Activated CD4-positive, alpha-beta T cell treated with anti-CD3 and anti-CD28 coated beads, Interleukin-2, amount 50 U/mL, for 48 hours (primary cell): ENCODE measurements at places on chromosomes 12 and 14.
A peak's percentile ranks its signal among the peaks of the same experiment; 100 is the strongest.

- no peak for DNase-seq
Observed at GRCh38 chr12:47705229-47705565, 633 bp downstream of the RPAP3 start.

GRCh38 chr14:105944632-105945610 is 418.5 kb downstream of the TMEM121 start:
- DNase-seq: peak; percentile 90

DNA sequence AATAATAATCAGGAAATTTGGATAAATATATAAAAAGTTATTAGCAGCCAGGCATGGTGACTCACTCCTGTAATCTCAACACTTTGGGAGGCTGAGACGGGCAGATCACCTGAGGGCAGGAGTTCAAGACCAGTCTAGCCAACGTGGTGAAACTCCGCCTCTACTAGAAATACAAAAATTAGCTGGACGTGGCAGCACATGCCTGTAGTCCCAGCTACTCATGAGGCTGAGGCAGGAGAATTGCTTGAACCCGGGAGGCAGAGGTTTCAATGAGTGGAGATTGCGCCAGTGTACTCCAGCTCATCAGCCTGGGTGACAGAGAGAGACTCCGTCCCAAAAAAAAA is 64.5 kb downstream of the SYT1 start:
- no peak for DNase-seq

DNA sequence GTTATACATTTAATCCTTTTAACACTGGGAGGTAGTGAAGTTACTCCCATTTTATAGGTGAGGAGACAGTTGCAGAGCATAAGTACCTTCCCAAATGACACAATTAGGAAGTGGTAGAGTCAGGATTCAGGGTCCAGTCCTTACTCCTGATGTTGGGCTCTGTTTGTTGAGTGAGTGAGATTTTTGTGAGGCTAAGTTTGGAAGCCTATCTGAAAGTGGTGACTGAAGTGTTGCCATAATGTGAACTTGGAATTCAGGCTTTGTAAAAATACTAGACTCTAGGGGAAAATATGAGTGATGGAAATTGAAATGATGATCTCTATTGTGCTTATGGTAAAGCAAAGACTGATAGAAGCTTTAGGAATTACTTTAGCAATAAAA is 2.2 kb downstream of the NUDT4 start:
- no peak for DNase-seq

DNA sequence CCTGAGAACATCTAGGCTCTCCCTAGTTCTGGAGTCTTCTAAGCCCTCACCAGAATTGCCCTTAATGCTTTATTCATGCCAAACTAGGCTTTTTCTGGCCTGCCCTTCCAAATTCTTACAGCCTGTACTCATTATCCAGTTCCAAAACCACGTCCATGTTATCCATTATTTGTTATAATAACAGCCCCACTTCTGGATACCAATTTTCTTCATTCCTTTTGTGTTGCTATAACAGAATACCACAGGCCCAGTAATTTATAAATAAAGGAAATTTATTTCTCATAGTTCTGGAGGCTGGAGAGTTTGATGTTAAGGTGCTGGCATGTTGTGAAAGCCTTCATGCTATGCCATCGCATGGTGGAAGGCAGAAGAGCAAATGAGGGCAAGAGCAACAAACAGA is 68.0 kb upstream of the AMIGO2 start:
- DNase-seq: no peak

- no peak for DNase-seq
Observed at GRCh38 chr12:13784504-13784903, 196.9 kb downstream of the GRIN2B start.

DNA sequence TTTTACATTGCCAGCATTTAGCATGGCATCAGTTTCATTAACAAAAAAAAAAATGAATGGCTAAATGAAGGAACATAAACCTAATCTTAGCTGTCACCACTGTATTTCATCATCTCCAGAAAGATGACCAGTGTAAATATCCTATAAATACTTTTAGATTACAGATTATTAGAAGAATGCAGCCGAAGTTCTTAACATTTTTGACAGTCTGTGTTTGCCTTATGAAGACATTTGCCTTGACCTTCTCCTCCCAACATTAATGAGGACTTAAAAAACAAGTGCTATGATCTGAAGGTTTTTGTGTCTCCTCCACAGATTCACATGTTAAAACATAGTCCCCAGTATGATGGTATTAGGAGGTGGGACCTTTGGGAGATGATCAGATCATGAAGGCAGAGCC is 253.0 kb downstream of the SNAPC1 start:
- no peak for DNase-seq

DNA sequence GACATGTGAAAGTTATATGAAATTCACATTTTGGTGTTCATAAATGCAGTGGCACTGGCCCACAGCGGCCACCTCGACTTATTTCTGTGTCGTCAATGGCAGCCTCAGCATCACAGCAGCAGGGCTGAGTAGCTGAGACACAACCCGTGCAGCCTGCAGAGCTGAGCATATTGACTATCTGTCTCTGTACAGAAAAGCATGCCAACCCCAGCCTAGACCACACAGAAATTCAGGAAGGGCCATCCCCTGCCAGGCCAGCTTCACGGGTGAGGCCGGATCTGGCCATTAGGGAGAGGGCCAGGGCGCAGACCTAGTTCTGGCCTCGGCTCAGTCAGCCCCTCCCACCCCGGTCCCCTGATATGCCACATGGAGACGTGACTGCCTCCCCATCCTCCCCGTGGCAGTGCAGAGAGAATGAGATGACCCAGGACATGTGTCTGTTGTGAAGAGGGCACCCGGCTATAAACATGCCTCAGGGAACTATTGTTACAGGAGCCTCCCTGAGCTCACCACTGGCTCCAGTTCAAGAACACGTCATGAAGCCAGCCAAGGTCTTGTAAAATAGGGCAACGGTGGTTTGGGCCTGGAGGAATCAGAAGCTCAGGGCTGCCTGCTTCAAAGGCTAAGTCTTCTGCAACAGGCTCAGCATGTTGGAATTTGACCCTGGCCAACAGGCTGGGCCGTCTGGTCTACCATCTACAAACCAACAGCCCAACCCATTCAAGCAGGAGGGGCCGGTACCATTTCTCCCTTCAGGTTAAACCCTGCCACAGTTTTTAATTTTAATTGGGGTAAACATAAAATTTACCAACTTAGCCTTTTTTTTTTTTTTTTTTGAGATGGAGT is 25.5 kb downstream of the SCARB1 start:
- DNase-seq: no peak

GRCh38 chr12:47781479-47782371 is 8.7 kb downstream of the SLC48A1 start:
- no peak for DNase-seq

- DNase-seq: no peak
Observed at GRCh38 chr12:93581370-93581769, 8.9 kb downstream of the SOCS2 start.

DNA sequence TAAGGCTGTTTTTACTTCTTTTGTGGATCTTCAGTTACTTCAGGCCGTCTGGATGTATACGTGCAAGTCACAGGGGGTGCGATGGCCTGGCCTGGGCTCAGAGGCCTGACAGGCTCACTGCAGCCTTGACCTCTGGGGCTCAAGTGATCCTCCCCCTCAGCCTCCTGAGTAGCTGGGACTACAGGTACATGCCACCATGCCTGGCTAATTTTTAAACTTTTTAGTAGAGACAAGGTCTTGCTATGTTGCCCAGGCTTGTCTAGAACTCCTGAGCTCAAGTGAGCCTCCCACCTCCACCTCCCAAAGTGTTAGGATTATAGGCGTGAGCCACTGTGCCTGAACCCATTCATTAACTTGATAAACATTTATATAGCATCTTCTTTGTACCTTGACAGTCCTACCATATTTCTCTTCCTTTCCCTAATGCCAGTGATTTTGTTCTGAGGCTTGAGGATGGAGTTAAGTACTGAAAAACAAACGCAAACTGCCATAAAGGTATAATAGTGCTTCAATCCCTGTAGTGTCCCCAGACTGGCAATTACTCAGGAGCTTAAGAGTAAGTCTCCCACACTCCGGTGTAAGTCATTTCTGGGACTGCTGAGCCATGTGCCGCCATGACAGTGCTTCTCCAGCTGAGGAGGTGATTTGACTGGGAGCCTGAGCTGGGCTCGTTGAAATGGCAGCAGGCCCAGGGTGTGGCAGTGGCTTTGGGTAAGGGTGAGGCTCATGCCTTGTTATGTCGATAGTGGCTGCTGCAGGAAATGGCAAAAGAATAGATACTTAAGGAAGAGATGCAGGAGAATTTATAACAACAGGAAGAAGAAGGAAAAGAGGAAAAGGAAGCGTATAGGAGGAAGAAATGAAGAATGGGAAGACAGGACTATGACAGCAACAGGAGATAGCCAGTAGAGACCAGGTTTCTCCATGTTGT is 43.7 kb upstream of the HECTD1 start:
- no peak for DNase-seq

- no peak for DNase-seq
Observed at GRCh38 chr12:98574110-98574509, 19.4 kb upstream of the SLC25A3 start.

DNA sequence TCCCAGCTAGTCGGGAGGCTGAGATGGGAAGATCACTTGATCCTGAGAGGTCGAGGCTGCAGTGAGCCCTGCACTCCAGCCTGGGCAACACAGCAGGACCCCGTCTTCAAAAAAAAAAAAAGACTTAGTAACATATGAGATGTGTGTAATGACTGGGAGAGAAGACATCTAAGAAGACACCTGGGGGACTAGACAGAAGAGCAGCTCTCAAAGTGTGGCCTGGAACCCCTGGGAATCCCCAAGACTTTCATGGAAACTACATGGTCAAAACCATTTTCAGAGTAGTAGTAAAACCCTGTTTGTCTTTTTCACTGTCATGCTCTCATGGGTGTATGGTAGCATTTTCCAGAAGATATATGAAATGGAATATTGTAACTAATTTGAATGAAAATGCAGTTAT is 45.3 kb downstream of the R3HDM2 start:
- DNase-seq: no peak

- DNase-seq: no peak
Observed at GRCh38 chr12:92717202-92717601, 14.4 kb downstream of the PLEKHG7 start.

DNA sequence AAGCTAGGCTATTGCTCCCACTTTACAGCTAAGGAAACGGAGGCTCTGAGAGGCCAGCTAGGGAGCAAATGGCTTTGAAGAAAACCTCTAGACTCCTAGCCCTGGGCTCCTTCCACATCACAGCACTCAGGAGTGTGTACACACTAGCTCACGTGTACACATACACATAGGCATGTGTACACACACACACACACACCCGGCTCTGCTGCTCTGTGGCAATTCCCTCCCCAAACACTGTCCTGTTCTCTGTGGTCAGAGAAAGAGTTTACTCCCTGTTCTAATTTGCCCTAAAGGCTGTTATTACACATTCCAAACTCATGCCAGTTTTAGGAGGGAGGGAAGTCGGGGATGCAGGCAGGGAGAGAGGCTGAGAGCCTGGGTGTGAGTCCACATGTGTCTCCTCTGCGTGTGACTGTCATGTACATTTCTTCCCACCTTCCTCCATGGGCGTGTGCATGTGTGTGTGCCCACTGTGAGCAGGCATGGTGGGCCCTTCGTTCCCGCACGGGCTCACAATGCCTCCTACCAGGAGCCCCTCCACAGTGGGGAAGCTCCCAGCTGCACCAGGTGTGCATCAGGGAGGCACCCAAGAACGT is 14.2 kb downstream of the TRPV4 start:
- DNase-seq: no peak

- DNase-seq: no peak
Observed at GRCh38 chr12:53495903-53496751, 3.1 kb downstream of the MAP3K12 start.

DNA sequence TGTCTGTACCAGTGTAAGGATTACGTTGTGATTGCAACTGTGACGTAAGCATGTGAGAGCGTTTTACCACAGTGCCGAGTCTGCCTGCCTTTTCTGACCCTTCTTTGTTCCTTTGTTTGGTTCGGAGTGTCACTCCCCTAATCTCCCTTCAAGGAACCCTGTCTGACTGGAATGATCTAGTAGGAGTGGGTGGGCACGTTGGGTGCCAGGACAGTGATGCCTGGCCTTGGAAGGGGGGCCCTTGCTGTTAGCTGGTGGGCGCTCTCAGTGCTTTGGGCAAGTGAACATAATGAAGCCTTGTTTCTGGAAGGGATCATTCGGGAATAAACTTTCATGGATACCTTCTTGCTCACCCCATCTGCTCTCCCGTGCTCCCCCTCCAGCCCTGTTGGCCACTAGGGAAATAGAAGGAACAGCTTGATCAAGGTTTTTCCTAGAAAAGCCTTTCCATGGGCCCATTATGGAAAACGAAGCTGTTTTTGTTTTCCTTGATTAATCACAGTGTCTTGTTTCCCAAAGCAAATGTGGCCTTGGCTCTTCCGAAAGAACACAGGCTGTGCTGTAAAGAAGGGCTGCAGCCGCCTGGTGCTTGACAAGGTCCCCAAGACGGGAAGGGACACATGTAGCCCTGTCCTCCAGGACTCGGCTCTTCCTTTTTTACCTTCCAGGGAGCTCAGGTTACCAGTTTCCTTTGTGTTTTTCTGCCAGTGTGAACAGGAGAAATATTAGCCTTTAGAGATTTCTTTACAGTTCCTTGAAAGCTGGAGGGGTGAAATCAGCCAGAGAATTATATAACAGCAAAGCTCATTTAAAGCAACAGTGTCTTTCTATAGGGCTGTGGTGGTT is 215.5 kb downstream of the CRADD start:
- no peak for DNase-seq

- DNase-seq: no peak
Observed at GRCh38 chr12:16417058-16417457, 69.6 kb downstream of the MGST1 start.

GRCh38 chr14:35385042-35385839 is 19.3 kb downstream of the NFKBIA start:
- DNase-seq: no peak

GRCh38 chr12:107571492-107571891 is 114.1 kb upstream of the PWP1 start:
- DNase-seq: no peak

DNA sequence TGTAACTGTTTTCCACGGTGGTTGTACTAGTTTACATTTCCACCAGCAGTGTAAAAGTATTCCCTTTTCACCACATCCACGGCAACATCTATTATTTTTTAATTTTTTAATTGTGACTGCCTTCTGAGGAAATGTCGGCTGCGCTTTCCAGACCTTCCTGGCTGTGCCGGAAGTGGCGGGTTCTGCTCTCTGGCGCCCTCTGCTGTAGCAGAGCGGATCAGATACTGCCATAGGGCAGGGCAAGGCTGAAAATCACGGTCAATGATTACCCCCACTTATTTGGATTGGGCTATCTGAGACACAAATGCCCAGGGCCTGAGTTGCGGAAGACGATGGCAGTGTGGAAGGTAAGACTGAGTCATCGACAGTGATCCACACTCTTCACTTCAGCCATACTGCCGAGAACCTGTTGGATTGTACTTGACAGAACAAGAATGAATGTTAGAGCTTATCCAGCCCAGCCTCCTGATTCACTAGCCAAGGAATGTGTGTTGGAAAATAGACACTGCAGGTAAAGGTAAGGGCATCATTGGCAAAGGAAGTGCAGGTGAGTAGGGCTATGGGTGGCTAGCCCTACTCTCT is 124.2 kb downstream of the NTF3 start:
- DNase-seq: peak; percentile 29

- DNase-seq: no peak
Observed at GRCh38 chr12:117850048-117850447, 118.7 kb downstream of the KSR2 start.

DNA sequence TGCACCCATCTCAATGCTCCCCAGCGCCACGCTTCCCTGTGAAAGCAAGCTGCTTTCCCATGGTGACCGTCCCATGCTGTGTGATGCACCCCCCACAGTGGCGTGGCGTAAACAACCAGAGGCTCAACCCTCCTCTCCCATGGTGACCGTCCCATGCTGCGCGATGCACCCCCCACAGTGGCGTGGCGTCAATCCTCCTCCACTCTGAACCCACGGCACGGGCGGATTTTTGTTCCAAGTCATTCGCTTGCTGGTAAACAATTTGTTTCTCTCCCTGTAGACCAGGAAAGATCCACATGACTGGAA is 8.9 kb downstream of the STX2 start:
- DNase-seq: no peak
